ENCODE measurements at places on chromosomes 6 and 20.

GRCh38 chr6:152160346-152160745 is 352.9 kb downstream of the ESR1 start:
- no peak for DNase-seq

DNA sequence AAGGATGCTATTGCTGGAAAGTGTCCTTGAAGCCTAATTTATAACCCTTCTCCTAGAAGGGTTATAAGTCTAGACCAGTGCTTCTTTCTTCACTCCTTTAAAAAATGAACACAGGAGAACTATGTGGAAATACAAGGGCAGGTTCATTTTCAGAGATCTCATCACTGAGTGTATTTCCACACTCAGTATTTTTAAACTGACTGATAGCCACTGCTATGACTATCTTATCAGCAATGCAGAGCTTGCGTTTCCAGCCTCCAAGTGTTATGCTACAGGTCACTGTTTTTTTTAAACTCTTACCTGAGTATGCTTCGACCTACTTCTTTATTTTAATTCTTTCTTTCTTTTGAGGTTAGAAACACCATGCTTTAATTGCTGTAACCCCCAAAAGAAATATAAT is 319.1 kb downstream of the ARHGAP18 start:
- DNase-seq, result no peak

GRCh38 chr20:41268402-41268801 is 49.1 kb downstream of the ZHX3 start:
- no peak for DNase-seq

- peak; percentile 9 for DNase-seq
These were observed 6.0 kb upstream of the AVP start for GRCh38 chr20:3090565-3090964.

DNA sequence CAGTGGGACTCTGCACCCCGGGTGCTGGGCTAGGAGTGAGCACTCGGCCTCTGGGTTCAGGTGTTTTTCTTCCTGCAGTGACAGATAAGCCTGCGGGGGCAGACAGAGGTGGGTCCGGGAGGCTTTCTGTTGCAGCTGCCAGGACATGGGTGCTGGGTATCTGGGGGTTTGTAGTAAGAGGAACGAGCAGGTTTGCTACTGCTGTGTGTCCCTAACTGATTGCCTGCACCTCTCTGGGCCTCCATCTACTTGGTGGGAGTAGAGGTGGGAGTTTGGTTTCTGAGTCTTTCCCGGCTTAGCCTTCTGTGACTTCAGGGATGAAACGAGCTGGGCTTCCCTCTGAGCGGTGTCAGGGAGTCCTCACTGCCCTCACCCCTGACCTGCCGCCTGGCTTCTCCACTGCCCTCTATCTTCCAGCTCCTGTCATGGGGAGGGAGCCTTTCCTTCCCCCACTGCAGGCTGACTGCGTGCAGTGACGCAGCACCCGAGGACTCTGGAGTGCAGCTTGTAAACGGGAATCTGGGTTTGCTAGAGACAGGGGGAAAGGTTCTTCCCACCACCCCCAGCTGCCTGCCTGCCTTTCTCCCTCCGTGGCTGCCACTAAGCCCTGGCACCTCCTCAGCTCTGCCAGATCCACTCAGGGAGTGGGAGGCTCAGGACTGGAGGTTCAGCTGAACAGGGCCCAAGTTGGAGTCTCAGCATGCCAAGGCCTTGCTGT is 6.7 kb downstream of the DLGAP4 start:
- no peak for DNase-seq

DNA sequence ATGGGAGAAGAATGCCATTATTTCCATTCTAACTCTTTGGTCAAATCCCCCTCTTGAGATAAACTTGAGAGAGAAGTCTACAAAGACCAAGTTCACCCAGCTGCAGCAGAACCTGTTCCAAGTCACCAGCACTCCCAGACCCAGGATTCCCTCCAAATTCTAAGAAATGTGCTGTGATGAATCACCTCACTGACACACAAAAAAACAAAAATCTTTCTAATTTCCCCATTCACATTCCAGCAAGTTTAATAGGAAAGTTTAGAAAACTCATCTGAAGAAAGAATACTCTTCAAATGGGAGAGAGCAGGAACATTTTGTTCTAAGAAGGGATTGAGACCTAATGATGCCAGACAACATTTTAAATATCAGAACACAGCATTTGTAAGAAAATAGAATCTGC is 213.6 kb upstream of the PLCB4 start:
- no peak for DNase-seq

DNA sequence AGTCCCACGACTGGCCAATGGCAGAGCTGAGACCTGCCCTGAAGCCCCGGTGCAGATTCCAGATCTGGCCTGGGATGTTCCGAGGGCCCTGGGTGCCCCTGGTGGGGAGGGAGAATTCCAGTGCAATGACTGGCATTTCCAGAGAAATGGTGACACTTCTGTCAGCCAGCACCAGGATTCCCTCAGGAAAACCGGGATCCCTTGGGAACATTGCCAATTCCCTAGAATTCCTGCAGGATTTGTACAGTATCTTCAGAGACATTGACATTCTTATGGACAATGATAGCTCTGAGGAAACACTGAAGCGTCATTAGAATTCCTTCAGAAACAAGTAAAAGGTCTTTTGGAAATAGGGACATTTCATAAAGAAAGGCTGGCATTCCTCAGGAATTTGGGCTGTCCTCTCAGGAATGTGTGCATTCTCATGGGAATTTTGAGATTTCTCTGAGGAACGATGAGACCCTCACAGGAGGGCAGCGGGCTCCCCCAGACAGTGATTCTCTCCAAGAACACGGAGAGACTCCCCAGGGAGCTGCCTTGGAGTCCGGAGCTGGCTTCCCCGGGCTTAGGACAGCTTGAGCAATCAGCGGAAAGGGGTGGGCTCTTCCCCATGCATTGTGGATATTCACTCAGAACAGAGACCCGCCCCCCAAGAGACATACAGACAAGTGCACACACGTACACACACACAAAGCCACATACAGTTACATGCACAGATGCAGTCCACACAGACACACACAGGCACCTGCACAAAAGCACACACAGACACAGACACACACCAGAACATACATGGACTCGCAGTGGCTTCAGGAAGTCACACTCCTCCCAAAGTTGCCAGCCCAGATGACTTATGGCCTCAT is 35.2 kb upstream of the BPIFA2 start:
- no peak for DNase-seq

DNA sequence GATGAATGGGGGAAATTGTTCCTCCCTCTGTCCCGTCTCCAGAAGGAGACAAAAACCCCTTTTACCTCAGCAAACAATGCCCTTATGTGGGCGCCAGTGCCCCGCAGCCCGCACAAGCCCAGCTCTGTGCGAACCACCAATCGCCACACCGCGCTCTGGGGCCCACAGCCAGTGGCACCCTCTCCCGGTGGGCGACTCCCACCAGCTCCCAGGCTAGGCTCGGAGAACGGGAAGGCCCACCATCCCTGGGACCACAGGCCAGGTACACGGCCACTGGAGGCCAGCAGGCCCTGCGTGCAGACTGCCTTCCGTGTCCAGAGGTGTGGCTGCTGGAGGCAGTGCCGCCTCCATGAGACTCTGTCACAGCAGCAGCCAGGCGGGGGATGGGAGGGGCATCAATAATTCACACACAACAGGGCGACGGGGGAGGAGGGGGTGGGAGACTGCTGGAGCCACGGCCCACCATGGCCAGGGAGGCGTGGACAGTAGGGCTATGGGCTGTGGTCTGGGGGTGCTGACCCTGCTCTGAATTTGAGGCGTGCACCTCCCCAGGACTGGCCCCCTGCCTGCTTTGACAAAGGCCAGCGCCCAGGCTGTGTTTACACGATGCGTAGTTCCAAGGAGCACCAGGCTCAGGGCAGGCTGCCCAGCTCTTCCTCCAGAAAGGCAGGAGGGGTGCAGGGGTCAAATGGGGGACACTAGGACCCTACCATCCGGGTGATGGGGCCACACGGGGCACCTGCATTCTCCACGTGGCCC is 105.7 kb downstream of the ASXL1 start:
- no peak for DNase-seq

DNA sequence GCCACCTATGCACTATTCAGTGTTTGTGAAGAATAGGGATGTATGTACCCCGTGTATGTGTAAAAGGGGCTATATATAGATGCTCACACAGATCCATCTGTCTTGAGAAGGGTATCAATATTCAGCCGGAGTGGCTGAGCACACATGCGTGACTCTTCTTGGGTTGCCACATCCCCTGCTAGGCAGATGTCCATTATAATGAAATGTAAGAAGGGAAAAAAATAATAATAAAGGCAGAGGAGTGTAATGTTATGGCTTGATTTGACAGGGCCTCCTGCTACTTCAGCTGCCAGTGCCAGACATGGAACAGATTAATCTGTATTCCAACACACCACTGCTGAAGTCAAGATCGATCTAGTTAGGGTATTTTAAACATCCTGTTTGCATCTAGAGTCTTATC is 74.2 kb upstream of the VSTM2L start:
- no peak for DNase-seq

DNA sequence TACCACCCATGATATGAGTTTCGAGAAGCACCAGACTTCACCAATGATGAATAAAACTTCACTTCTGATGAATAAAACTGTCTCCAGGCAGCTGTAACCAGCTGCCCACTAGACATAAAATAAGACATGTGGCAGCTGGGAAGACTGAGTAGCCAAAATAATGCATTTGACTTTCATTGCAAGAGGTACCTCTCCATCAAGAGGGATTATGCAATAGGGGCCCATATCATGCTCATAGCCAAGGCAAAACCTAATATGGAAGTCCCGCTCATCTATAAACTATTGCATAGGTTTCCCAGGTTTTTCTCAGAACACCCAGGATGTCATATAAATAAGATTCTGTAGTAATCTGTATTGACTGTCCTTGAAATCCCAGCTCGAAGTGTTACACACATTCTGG is 155.5 kb downstream of the SIM1 start:
- DNase-seq, result no peak

GRCh38 chr20:50187403-50188051 is 3.1 kb upstream of the CEBPB start:
- no peak for DNase-seq

- no peak for DNase-seq
These were observed 129.1 kb downstream of the IMPG1 start for GRCh38 chr6:75943381-75943780.

- DNase-seq, result peak; percentile 95
These were observed 181.6 kb upstream of the ECI2 start for GRCh38 chr6:4316867-4317400.

DNA sequence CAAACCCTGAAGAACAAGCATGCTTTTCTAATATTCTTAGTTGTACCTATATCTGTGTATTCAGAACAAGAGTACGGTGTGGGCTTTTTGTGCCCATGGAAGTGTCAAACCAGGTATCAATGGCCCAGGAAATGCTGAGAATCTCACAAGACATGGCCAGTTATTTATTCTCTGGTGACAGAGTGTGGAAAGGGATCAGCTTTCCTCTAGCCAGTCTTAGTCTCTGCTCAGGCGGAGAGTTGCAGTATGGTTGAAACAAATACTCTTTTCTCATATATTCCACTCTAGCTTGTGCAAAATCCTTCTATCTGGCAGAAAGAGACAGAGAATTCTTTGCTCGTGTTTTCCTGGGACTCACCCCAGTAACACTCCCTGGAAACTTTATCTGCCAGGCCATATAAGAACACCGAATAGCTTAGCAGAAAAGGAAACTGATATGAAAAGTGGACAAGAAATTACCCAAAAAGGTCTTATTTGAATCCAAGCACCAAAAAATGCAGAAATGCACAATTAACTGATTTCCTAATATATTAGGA is 173.3 kb upstream of the RSPO3 start:
- DNase-seq, result no peak

- DNase-seq, result no peak
These were observed 4.7 kb downstream of the EHMT2 start for GRCh38 chr6:31892821-31893220.

DNA sequence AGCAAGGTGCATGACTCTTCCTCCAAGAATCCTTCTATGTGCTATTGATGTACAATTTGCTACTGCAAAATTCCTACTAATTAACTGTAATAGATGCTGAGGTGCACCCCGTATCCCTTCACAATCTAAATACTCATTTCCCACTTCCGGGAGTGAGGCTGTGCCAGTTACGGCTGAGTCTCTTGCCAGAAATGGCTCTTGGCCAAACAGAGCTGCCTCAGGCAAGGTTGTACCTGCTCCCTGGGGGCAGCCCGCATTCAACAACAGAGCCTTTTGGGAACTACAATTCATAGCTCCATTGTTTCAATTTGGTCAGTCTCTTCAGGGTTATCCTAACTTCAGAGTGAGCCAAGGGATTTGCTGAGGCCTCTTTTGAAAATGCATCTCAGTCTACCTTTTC is 789.8 kb upstream of the MAP3K7 start:
- DNase-seq, result no peak

- no peak for DNase-seq
These were observed 170.2 kb upstream of the PLN start for GRCh38 chr6:118377711-118378414.

- DNase-seq, result no peak
These were observed 29.7 kb downstream of the SLC22A23 start for GRCh38 chr6:3426927-3427686.

DNA sequence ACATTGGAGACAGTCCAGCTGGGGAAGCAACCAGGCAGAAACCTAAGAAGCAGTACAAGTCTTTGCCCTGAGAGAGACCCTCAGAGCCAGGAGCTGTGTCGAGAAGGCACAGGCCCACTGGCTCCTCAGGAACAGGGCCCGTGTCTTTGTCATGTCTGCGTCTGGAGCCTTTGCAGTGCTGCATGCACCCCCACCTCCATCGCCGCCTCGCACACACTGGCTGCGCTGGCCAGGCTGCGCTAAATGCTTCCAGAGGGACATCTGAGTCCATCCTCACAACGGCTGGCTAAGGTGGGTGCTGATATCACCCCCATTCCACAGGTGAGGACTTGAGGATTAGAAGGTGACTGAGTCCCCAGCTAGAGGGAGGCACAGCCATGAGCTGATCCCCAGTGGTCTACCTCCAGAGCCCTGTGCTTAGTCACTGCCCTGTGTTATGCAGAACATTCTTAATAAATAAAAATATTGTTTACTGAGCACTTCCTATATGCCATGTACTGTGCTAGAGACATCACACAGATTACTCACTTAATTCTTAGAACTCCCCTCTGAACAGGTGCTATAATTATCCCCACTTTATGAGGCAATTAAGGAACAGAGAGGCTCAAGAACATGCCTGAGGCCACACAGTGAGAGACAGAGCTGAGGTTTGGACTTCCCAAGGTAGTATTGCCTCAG is 27.6 kb downstream of the GABRR2 start:
- no peak for DNase-seq

GRCh38 chr6:52022675-52023074 is 64.7 kb downstream of the PKHD1 start:
- DNase-seq, result no peak

- DNase-seq, result peak; percentile 21
These were observed 406.4 kb upstream of the PLCB4 start for GRCh38 chr20:8662433-8662954.
